Peyer's patch (tissue), 4 donors: ENCODE measurements at places on chromosomes 3 and 15. TPM values are rescaled to one million over a fixed set of nuclear protein-coding genes. Genes with fewer than 3 reads are reported as not detected.

GRCh38 chr15:91652610-91653207 lies 200.8 kb upstream of the SLCO3A1 start:
- no peaks in the 10 kb centered on the region for H3K4me1 ChIP-seq
- no peak for DNase-seq
- no peak overlapping the region for H3K4me3 ChIP-seq
- H3K27ac ChIP-seq: no peak overlapping the region

The PML gene
- 52.4 TPM for total RNA-seq

The CCDC54 gene
- total RNA-seq: not detected

DNA sequence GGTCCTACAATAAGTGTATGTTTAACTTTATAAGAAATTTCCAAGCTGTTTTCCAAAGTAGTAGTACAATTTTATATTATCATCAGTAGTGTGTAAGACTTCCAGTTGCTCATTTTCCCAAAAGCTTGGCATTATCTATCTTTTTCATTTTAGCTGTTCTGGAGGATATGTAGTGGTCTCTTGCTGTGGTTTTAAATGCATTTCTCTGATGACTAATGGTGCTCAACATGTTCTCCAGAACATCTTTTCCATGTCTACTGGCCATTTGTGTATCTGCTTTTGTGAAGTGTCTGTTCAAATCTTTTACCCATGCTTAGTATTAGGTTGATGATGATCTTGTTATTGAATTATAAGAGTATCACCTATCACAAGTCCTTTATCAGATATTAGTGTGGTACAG lies 13.3 kb downstream of the BCL2A1 start:
- no peaks in the 10 kb centered on the region for H3K27me3 ChIP-seq
- no peaks in the 10 kb centered on the region for H3K4me1 ChIP-seq
- no peak for DNase-seq
- H3K27ac ChIP-seq: no peak overlapping the region
- no peaks in the 10 kb centered on the region for H3K36me3 ChIP-seq
